ENCODE measurements at places on chromosomes 16 and 17.

GRCh38 chr16:11980136-11980844, 3.8 kb downstream of the SNX29 start:
- no peak for DNase-seq

GRCh38 chr17:266701-267667, 85.5 kb upstream of the DOC2B start:
- no peak for DNase-seq

- DNase-seq, result no peak
Observed at GRCh38 chr16:27954191-27954590, 109.3 kb downstream of the GSG1L start.

DNA sequence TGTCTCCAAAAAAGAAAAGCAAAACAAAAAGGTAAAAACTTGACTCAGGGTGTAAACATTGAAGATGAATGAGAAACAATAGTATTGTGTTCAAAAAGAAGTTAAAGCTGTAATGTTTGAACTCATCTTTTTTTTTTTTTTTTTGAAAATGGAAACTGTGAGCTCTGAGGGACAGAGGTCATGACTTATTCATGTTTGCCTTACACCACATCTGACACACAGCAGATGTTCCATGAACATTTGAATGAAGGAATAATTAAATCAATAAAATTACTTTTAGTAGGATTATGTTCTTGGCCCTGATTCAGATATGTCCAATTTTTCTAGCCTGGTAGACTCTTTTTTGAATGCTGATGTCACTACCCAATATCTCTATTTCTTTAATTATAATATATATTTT, 95.7 kb upstream of the MED13 start:
- no peak for DNase-seq

GRCh38 chr17:80967404-80967872, 24.2 kb upstream of the CHMP6 start:
- no peak for DNase-seq
